Hepatic stellate cell (primary cell): ENCODE measurements at places on chromosomes 4 and X.

- DNase-seq = no peak
Measured at GRCh38 chrX:82648062-82648461, 860.0 kb upstream of the POU3F4 start.

- DNase-seq = no peak
Measured at GRCh38 chrX:82765811-82766210, 742.3 kb upstream of the POU3F4 start.

- no peak for DNase-seq
Measured at GRCh38 chrX:108914791-108915190, 178.4 kb upstream of the IRS4 start.

GRCh38 chrX:112851161-112851779 is 10.6 kb upstream of the AMOT start:
- DNase-seq = no peak

DNA sequence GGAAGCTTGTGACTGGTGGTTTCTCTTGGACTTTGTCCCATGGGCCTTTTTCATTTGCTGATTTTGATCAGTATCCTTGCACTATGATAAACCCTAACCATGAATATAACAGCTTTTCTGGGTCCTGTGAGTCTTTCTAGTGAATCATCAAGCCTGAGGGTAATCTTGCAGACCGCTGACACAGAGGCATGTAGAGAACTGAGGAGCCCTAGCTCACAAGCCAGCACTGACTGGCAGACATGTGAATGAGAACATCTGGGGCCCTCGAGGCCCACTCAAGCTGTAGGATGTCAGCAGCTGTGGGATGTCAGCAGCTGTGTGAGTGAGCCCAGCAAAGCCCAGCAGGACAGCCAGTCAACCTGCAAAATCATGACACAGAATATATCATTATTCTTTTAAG is 36.7 kb downstream of the HMGB3 start:
- DNase-seq = no peak

- DNase-seq = peak; percentile 10
Measured at GRCh38 chr4:20408611-20409010, 156.9 kb downstream of the SLIT2 start.

DNA sequence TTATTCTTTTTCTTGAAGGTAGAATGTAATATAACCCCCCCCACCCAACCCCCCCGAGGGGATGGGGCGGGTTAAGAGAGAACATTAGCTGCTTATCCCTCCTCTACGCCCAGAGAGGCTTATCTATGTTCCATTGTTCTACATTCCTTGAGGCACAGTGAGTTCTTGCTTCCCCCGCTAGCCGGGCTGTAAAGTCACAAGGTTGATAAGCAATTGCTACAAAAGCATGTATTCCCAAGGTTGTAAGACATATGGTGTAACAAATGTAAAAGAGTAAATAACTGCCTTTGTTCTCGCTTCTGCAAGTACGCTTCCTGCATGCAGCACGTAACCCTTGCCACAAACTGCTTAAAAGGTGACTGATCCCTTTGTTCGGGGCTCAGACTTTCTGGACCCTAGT is 8.2 kb downstream of the DCAF8L2 start:
- no peak for DNase-seq

- DNase-seq = no peak
Measured at GRCh38 chr4:5933996-5934831, 41.3 kb upstream of the CRMP1 start.

- DNase-seq = no peak
Measured at GRCh38 chrX:141936080-141936479, 32.4 kb downstream of the MAGEC1 start.

DNA sequence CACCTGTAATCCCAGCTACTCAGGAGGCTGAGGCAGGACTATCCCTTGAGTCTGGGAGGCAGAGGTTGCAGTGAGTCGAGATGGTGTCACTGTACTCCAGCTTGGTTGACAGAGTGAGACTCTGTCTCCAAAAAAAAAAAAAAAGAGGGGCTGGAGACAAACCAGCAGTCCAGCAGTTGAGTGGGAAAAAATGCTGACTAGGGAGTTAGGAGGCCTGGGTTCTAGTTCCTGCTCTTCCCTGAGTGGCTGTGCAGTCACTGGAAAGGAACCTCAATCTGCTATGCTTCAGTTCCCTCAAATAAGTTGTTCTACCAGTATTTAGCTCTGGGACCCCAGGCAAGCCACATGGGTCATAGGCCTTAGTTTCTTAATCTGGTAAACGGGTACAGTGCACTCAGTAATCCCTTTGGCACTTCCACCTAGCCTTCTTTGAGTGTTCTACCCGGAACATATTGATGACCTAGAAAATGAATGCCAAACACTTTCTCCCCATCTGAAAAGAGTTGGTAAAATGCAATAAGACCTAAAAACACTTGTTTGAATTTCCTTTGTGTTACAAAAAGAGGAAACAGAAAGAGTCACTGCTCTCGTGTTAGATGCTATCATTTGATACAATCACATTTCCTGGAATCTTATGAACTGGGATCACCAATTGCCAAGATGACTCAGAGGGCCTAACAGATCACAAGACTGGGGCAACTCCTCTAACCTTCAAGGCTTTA is 99.3 kb upstream of the EGFL6 start:
- peak; percentile 7 for DNase-seq

- peak; percentile 52 for DNase-seq
Measured at GRCh38 chr4:119729835-119730670, 101.4 kb upstream of the PDE5A start.

DNA sequence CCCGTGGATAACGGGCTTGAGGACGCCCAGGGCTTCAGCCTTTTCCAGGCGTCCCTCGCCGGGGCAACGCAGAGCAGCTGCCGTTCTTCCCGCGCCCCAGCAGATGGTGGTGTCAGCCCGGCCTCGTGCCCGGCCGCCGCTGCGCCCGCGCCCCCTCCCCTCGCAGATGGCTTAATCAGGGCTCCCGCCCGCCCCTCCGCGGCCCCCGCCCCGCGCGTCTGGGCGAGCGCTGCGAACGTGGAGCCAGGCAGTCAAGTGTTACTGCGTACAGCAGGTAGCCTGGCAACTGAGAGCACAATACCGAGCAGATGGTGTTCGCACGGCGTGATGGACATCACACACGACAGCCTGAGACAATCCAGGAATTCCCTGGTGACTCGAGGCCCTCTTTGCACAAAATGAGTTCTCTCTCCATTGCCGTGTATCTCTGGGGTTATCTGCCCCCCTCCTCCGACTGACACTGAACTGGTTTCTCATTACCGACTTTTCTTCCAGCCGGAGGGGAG is 69.3 kb downstream of the MGST2 start:
- peak; percentile 84 for DNase-seq

GRCh38 chr4:139312552-139313332 is 10.5 kb upstream of the NDUFC1 start:
- no peak for DNase-seq

- no peak for DNase-seq
Measured at GRCh38 chr4:74661427-74662201, 132.7 kb downstream of the BTC start.

GRCh38 chr4:76232681-76233080 is 18.8 kb upstream of the FAM47E start:
- DNase-seq = no peak

DNA sequence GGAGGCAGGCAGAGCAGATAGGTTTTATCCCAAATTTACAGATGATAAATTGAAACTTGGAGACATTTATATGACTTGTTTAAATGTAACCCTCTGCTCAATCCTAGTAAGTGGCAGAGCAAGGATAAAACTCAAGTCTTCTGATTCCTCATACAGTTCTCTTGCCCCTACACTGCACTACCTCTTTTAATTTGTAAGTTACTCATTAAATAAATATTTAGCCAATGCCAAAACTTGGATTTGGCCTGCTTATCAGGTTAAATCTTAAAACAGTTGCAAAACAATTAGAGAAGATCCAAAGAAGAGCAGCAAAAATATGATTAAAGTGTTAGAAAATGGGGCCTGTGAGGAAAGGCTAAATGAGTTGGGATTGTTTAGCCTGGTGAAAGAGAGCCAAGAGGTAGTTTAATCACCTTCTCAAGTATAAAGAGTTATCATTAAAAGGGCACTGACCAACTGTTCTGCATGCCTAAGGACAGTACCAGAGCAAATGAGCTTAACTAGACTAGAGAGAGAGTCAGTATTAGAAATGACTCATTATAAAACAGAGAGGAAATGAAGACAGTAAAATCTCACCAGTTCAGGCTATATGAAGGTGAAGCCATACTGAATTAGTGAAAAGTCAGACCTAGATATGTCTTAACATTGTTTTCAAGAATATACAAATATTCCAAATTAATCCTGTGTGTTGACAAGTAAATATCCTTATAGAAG is 146.3 kb downstream of the GRIA3 start:
- no peak for DNase-seq

DNA sequence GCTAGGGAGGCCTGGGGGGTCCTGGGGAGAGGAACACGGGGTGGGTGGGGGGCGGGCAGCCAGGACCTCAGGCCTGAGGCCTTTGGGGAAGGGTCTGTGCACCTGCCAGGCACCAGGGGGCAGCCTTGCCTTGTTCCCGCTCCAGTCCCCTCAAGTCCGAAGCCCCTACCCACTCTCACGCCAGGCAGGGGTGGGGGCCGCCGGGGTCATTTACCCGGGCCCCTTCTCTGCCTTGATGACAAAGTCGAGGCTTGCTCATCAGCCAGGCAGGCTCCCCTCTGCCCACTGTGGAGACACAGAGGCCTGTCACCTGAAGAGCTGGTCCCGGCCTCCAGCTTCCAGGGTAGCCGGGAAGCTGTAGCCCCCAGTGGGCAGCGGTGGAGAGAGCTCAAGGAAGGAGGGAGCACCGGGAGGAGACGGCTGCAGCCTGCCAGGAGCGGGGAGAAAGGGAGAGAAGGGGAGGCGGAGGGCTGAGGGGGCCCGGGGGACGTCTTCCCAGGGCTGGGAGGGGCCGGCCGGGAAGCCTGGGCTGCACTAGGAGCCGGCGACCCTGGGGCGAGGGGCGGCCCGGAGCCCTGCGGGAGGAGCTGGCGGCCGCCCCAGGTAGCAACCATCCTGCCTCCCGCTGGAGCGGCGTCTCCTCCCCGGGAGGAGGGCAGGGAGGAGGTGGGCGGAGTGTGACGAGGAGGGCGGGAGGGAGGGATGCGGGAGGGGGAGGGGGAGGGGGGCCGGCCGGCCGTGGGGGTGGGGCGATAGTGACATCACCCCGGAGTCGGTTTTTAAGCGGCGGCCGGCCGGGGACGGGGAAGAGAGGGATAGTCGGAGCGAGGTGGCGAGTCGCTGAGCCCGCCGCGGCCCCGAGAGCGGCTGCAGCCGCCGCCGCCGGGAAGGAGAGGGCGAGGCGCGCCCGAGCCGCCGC is at the start of gene SLC6A8:
TSS of gene SLC6A8 (plus strand) at position 806 of the 919 bp plus-strand sequence. CDS start 649 bp downstream, outside the sequence.
- DNase-seq = peak; percentile 69

GRCh38 chr4:28357990-28358389 is 1497.3 kb downstream of the STIM2 start:
- peak; percentile 2 for DNase-seq

- no peak for DNase-seq
Measured at GRCh38 chr4:147096667-147097604, 151.3 kb upstream of the TTC29 start.

DNA sequence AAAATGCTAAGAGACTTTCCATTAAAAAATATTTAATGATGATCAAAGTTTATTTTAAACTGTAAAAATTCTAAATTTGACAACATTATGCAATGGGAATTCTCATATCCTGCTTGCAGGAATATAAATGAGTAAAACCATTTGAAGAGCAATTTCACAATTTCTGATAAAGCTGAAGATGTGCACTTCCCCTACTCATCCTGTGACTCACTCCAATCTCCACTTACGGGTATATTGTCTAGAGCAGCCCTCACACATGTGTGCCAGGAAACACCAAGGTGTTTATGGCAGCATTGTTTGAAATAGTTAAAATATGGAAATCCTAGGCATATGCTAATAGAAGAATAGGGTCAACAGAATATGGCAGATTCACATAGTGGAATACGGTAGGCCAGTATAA is 158.4 kb downstream of the PDHA2 start:
- no peak for DNase-seq

- no peak for DNase-seq
Measured at GRCh38 chr4:69832326-69833030, 27.5 kb downstream of the SULT1E1 start.

GRCh38 chrX:48043056-48043455 is 28.4 kb downstream of the ZNF630 start:
- DNase-seq = no peak

DNA sequence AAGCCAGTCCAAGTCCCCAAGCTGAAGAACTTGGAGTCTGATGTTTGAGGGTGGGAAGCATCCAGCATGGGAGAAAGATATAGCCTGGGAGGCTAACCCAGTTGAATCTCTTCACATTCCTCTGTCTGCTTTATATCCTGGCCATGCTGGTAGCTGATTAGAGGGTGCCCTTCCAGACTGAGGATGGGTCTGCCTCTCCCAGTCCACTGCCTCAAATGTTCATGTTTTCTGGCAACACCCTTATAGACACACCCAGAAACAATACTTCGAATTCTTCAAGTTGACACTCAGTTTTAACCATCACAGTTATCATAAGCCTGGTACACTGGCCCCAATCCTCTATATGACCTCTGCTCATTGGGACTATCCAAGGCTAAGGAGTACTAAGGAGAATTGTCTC is 124.1 kb upstream of the WDR1 start:
- DNase-seq = no peak

- DNase-seq = no peak
Measured at GRCh38 chr4:8870647-8871416, 807 bp downstream of the HMX1 start.

DNA sequence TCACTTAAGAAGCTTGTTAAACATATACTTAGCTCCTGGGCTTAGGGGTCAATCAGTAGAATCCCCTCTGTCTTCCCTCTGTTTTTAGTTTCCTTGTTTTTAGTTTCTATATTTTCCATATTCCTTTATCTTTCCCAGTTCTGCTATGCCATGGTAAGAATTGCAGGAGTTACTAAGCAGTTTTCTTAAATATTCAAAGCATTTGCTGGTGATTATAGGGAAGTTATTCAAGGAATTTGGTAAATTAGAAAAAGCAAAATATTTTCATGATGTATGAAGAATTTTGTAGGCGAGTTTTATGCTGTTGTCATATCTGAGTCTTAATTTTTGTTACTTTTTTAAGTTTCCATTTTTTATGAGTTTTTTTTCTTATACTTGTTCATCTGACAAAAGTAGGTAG is 91.6 kb upstream of the NUDT6 start:
- peak; percentile 14 for DNase-seq

- no peak for DNase-seq
Measured at GRCh38 chr4:164977243-164978164, at the start of gene TRIM61. TSS of gene TRIM61 (minus strand) at chr4:164977657. CDS start at chr4:164970002, 7,655 bp downstream.

GRCh38 chr4:151198748-151199147 is 78.2 kb upstream of the PRSS48 start:
- DNase-seq = no peak

DNA sequence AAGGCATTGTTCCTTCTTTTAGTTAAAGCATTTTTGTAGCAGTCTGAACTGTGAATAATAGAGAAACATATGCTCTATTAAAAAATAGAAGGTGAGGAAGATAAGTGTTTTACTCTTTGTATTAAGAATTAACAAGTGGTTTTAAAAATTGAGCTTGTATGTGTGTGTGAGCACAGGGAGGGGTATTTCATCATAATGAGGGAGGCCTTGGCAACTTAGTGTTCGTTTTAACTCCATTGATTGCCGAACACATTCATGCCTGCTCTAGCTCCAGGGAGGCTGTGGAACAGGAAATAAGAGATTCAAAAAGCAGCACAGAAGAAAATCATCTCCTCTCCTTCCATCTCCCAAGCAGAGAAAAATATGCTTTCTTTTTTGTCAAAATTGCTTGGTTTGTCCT is 14.8 kb downstream of the SHROOM3 start:
- DNase-seq = no peak

GRCh38 chrX:38175139-38175538 is 45.5 kb downstream of the SRPX start:
- DNase-seq = peak; percentile 6

- DNase-seq = no peak
Measured at GRCh38 chr4:186627226-186627865, 72.0 kb upstream of the MTNR1A start.

GRCh38 chr4:182144626-182145333 is 98.4 kb upstream of the TENM3 start:
- no peak for DNase-seq
